SJSA1 (cell line): ENCODE measurements at places on chromosomes 13 and 19.

DNA sequence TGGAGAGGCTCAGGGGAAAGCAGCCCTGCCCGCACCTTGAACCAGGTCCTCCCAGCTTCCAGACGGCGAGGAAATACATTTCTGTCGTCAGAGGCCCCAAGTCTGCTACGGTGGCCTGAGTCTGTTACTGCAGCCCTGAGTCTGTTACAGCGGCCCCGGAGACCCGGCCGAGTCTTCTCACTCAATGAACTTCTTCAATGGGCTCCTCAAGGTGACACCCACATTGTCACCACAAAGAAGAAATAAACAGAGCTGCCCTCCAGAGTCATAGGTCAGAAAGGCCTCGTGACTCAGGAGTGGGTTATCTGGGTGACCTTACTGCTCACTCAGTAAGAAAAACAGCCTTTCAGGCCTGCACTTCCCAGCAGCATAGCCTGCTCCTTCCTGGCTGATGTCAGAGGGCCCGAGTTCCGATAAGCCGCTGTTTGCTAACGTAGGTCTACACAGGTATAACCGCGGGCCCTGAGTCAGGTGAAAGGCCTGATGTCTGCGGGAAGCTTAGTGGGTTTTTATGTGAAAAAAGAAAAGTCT lies 66.9 kb upstream of the TM9SF2 start:
- no peak for DNase-seq

DNA sequence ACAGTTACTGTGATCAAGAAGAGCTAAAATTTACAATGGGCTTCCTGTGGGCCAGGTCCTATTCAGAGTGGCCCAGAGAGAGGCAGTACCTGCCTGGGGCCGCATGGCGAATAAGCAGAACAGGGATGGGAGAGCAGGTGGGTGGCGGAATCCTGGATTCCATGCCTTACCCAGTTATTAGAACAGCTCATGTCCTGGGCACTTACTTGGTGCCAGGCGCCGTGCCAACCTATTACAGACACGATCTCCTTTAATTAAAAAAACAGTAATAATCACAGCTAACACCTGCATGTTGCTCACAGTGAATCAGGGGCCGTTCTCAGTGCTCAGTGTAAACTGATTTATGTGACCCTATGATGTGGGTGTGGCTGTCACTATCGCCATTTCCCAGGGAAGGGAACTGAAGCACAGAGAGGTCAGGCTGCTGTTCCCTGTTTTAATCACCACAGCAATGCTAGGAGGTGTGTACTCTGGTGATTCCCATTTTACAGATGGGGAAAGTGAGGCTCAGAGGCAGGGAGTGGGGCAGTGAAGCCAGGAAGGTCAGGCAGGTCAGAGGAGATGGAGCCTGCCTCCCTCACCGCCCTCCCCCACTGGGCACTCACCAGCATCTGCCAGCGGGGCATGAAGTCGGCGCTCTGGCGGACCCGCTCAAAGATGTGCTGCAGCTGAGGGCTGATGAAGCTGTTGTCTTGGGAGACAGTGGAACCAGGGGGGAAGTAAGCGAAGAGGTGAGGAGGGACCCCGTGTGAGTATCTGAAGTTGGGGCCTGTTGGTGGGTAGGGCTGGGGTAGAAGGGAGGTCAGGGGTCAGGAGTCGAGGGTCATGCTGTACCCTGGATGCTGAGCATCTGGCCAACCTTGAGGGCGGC lies 12.0 kb downstream of the COQ8B start:
- no peak for DNase-seq

- no peak for DNase-seq
These were observed 62.4 kb downstream of the TEX29 start for GRCh38 chr13:111382877-111383276.

DNA sequence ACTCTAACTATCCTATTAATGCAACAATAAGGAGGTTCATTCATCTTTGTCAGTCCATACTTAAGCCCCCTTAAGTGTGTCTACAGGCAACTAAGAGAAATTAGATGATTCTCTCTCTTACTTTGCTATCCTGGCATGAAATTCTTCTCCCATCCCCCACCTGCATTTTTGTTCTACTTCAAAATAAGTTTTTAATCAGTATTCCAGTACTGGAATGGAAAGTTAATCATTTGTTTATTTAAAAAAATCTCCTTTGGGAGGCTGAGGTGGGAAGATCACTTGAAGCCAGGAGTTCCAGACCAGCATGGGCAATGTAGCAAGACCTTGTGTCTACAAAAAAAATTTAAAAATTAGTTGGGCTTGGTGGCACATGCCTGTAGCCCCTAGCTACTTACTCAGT lies 222.1 kb downstream of the MZT1 start:
- no peak for DNase-seq

- DNase-seq, result no peak
These were observed 76.1 kb downstream of the CYSLTR2 start for GRCh38 chr13:48729856-48730255.

GRCh38 chr19:39301021-39301420 lies 4.8 kb downstream of the IFNL1 start:
- DNase-seq, result no peak

GRCh38 chr13:41905600-41906254 lies 55.2 kb downstream of the VWA8 start:
- DNase-seq, result peak; percentile 18

DNA sequence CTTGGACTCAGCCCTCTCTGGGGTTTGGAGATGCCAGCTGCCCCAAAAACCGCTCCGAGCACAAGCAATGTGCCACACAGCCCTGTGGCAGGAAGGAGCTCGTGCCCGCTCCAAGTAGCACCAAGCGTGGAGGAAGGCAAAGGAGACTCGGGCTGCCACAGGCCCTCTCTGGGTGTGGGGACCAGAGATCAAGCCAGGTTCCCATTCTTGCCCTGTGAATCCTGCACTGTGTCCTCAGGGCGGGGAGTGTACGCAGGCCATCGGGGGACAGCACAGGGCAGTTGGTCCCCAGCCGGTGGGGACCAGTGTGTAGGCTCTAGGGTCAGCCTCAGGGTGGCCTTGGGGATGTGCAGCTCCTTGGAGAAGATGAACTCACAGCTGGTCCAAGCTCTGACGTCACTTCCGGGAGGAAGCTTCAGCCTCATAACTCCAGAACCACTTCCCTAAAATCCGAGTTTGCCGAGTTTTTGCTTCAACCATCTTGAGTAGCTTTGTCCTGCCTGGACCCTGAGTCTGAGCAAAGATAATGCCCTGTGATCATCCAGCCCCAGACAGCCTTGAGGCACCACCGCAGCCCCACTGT lies 9.3 kb upstream of the CPAMD8 start:
- no peak for DNase-seq

- peak; percentile 64 for DNase-seq
These were observed 144.2 kb downstream of the SPRY2 start for GRCh38 chr13:80196756-80197155.

DNA sequence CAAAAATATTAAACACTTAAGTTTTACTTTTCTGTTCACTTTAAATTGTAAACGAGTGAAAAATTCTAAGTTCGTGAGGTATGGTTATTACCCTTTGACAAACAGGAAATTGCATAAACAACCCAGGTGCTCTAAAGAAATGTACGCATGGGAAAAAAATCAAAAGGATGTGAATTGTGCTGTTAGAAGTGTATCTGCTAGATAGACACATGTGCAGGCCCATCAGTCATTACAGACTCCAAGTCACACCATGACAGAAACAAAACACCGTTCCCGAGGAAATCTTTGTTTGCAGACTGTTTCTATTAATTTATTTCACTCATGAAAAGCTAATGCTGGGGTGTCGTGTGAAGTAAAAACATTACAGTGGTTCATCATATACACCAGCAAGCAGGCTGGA lies 17.0 kb upstream of the DOCK9 start:
- DNase-seq, result no peak

GRCh38 chr13:23349161-23349897 lies 84.2 kb downstream of the SACS start:
- no peak for DNase-seq

DNA sequence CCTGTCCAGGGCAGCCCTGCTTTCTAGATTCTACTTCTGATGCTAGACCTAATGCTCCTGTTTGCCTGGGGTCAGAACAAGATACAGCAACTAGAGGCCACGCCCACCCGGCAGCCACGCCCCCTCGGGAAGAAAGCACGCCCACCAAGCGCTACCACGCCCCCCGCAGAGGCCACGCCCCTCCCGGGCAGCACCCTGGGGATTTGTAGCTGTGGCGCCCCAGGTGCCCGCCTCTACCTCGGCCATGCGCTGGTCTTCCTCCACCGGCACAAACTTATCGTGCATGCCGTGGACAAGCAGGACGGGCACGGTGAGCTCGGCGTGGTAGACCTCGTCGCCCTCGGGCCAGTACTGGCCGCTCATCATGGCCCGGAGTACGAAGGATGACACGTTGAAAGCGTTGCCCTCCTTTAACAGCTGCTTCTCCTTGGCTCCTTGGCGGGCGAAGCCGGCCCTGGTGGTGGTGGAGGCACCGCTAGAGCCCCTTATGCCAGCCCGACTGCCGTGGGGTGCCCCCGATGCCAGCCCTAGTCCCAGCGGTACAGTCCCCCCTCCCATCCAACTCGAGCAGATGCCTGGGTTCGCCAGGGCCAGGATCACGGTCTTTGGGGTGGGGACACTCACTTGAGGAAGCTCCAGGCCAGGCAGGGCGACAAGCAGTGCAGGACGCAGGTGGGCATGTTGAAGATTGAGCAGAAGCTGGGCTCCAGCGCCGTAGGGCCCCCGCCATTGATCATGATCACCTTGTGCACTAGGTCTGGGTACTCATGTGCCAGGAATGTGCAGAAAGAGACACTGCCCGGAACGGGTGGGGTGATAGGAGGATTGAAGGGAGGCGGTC lies 9.0 kb downstream of the ABHD8 start:
- peak; percentile 62 for DNase-seq

DNA sequence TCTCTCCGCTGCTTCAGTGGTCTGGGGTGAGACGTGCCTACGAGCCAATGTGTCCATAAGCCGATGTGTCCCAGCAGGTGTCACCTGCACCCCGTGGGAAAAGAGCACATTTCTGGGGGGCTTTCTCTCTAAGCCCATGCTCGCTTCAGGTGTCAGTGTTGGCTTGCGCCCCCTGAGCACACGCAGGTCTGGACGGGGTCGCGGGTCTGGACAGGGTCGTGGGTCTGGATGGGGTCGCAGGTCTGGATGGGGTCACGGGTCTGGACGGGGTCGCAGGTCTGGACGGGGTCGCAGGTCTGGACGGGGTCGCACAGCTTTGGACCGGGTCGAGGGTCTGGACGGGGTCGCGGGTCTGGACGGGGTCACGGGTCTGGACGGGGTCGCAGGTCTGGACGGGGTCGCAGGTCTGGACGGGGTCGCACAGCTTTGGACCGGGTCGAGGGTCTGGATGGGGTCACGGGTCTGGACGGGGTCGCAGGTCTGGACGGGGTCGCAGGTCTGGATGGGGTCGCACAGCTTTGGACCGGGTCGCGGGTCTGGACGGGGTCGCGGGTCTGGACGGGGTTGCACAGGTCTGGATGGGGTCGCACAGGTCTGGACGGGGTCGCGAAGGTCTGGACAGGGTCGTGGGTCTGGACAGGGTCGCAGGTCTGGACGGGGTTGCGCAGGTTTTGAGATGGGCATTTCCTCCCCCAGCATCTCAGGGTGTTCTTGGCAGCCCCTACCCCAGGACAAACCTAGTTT lies 24.5 kb upstream of the TFDP1 start:
- no peak for DNase-seq

DNA sequence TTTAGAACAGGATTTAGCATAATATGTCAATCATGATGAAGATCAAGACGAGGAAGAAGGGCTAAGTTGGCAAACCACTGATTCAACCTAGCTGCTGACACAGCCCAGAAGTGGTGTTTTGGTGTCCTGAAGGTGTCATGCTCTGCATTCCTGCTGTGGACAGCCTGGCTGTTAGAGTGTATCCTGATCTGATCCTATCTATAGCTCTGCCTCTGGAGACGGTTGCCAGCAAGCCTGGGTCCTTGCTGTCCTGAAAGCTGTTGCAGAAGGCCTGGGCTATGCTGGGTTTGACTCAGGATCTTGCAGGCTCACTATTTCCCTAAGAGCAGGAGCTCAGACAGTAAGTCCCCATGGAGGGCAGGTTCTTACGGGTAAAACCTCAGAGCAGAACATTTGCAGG lies 416.4 kb downstream of the TSHZ3 start:
- DNase-seq, result no peak
